ENCODE measurements at places on chromosomes 4 and X. TPM values are rescaled to one million over a fixed set of nuclear protein-coding genes. Genes with fewer than 3 reads are reported as not detected.
A peak's percentile ranks its signal among the peaks of the same experiment; 100 is the strongest.

GRCh38 chr4:86558797-86559196 lies 35.3 kb upstream of the PTPN13 start:
- peak; percentile 26 for DNase-seq

GRCh38 chr4:145938618-145939440 lies at the start of gene ZNF827:
Gene ZNF827, minus strand, starts transcription at chr4:145938823. Its CDS starts 416 bp downstream, at chr4:145938407.
- DNase-seq: peak; percentile 56

GPC4 gene
- 6.4 TPM for total RNA-seq

SHOX gene
- not detected for total RNA-seq

GRCh38 chr4:73067971-73068394 lies 1.5 kb downstream of the COX18 start:
- peak; percentile 64 for DNase-seq

- DNase-seq: peak; percentile 35
Observed at GRCh38 chrX:25131055-25131454, 115.3 kb upstream of the ARX start.

STEEP1 gene
- 104 TPM for total RNA-seq

GRCh38 chrX:74178536-74178935 lies 125.4 kb upstream of the ZCCHC13 start:
- DNase-seq: no peak

DNA sequence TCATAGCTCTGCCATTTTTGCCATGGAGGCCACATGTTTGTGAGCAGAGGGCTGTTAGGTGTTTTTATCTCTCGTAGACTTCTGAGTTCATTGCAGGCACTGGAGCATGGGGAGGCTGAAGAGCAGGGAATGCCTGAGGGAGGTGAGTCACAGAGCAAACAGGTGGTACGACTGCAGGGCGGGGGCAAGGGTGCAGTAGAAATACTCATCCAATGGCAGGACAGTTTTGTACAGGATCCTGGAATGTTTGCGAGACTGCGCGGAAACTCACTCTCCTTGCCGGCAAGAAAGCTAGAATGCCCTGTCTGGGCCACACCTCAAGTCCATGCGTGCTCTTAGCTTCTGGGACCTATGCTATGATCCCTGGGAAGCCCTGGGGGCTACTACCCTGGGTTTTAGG lies 20.0 kb upstream of the VCX2 start:
- DNase-seq: peak; percentile 78

DNA sequence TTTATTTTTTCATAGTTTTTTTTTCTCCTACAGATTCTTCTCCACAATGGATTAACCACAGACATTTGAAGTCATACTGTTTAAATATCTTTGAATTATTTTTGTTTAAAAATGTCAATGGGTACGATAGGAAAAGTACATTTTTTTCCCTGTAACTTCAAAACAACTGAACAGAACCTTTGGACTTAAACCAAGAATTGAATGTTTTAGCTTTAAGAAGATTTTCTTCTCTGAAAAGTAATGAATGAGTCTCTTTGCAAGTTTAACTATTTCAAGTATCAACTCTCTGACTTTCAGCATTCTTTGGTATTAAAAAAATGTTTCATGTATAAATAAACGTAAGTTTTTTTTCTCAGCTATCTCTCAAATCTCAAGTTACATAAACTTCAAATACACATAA lies 364.3 kb downstream of the FBXO8 start:
- no peak for DNase-seq

DNA sequence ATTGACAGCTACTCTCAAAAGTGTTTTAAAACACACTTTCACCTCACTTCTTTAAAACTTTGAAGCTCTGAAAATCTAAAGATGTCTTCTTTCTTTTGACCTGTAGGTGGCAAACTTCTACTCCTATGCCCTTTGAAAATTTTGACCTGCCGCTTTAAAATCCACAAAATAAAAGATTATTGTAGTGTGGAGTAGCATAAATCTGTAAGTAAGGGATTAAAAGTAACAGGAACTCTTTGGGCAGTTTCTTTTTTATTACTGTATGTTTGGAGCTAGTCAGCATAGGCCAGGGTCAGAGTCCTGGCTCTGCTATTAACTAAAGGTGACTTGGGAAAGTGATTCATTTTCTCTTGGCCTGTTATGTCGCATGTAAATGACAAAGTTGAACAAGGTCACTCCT lies 25.5 kb downstream of the BBS12 start:
- DNase-seq: peak; percentile 61

DNA sequence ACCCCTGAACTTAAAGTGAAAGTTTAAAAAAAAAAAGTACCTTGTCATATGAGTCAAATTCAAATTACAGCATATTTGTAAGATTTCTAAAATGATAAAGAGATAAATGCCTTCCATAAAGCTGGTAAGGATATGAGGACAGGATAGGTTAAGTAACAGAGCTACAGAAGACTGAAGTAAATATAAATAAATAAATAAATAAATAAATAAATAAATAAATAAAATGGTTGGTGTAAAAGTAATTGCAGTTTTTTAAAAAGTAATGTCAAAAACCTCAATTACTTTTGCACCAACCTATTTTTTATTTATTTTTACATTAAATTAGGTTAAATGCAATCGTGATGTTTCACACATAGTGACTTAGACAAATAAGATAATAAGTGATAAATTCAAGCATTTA lies 62.2 kb downstream of the UGT2A2 start:
- DNase-seq: no peak

MAGEB2 gene
- total RNA-seq: not detected

GRCh38 chr4:53640576-53641453 lies 49.5 kb upstream of the LNX1 start:
- DNase-seq: no peak

DNA sequence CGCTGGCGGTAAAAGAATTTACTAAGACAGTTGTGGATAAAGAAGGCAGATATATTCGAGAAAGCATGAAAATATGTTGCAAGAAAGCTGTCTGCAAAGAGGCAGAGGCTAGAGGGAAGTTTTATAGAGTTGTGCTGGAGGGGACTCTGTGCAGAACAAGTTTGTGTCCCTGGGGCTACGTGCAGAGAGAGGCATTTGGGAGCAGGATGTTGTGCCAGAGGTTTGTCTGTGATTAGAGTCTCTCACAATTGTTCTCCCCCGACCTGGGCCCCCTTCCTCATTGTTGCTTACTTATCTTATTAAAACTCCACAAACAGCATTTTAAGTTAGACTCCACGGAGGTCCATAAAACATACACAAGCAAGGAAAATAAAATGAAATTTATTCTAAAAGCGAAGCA lies 831.3 kb downstream of the NLGN4X start:
- no peak for DNase-seq

FAM9C gene
- not detected for total RNA-seq

DNA sequence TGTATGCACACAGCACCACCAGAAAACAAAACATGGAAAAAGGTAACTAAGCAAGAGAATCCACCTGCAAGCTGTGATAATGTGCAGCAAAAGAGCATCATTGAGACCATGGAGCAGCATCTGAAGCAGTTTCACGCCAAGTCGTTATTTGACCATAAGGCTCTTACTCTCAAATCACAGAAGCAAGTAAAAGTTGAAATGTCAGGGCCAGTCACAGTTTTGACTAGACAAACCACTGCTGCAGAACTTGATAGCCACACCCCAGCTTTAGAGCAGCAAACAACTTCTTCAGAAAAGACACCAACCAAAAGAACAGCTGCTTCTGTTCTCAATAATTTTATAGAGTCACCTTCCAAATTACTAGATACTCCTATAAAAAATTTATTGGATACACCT lies 90.2 kb downstream of the TET2 start:
- DNase-seq: no peak

DNA sequence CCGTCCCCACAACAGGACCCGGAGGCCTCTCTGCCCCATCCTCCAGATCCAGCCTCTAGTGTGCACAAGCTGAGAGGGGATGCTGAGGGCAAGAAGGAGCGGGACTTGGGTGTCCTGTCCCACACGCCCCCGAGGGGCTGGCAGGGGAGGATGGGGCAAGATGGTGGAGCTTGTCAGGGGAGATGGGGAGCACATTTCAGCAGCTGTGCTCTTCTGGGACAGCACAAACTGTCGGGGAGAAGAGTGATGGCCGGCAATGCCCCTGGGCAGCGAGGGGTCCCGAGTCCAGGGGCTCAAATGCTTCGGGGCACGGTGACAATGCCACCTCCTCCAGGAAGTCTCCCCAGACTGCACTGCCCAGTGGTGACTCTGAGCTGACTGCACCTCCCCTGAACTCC lies 134.5 kb downstream of the FAM53A start:
- no peak for DNase-seq

DNA sequence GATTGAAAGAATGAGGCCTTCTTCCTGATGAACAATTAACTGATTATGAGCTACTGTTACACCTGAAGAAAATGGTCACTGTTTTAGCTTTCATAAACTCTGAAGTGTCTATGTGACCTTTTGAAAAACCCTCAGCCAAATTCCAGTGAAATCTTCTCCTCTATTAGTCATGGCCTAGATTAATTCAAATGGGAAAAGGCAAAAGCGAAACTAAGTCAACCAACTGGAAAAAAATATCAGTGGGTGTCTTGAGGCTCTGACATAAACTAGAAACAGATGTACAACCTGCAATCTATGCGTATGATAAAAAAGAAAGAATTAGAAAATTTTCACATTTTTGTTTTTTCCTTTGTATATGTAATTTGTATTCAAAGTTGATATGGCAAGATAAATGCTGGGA lies 169.4 kb upstream of the BANK1 start:
- no peak for DNase-seq

- DNase-seq: no peak
Observed at GRCh38 chrX:1609762-1610161, 5.1 kb upstream of the ASMT start.

GRCh38 chrX:48497871-48498270 lies 10.9 kb upstream of the PORCN start:
- DNase-seq: no peak

RS1 gene
- total RNA-seq: not detected

GRCh38 chrX:123731987-123732669 lies 724 bp downstream of the THOC2 start:
- DNase-seq: peak; percentile 15

DNA sequence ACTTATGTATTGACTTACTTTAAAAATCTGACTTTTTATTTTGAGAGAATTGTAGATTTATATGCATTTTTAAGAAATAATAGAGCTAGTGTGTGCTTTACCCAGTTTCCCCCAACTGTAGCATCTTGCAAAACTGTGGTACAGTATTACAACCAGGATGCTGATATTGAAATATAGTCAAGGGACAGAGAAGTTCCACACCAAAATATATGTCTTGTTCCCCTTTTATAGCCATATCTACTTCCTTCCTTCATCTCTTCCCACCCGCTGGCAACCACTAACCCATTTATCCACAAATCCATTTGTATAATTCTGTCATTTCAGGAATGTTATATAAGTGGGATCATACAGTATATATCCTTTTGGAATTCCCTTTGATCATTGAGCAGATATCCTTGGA lies 16.8 kb downstream of the KDM6A start:
- DNase-seq: no peak

DNA sequence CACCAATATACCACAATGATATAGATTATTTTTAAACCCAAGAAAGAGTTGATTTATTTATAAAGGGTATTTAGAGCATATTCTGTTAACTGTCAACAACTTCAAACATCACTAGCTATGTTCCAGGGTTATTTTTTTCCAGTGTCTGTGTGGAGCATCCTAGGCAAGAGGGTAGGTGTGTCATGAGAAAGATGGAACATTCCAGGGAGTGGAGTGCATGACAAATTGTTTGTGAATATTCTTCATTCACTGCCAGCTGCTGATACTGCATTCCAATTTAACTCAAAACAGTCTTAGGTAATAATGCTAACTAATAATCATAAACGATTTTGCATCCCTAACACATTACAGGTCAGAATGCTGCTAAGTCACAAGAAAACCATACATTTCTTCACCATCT lies 148.7 kb upstream of the RASGEF1B start:
- no peak for DNase-seq

GRCh38 chr4:176492646-176493302 lies 173.0 kb downstream of the SPCS3 start:
- DNase-seq: peak; percentile 28

- DNase-seq: no peak
Observed at GRCh38 chr4:118680808-118681207, 4.4 kb upstream of the METTL14 start.

GRCh38 chr4:88166608-88167007 lies 8.2 kb upstream of the ABCG2 start:
- no peak for DNase-seq

- no peak for DNase-seq
Observed at GRCh38 chr4:42513748-42514492, 116.6 kb downstream of the SHISA3 start.

DNA sequence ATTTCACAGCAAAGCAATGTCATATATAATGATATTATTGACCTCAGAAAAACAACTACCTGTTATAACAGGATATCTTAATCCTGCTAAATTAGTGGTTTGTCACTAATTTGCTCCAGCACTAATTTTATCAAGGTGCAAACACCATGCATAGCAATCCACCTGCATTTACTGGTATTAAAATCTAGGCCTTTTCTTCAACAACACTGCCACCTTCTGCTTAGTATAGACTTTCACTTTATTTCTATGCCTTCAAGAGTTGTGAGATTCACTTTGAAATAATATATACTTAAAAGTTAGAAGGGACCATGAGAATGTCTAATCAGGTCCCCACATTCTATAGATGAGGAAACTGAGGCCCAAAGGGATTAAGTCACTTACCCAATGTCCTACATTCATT lies 82.1 kb upstream of the IQCM start:
- DNase-seq: peak; percentile 18

- peak; percentile 32 for DNase-seq
Observed at GRCh38 chr4:66182636-66183035, 512.3 kb upstream of the EPHA5 start.

DNA sequence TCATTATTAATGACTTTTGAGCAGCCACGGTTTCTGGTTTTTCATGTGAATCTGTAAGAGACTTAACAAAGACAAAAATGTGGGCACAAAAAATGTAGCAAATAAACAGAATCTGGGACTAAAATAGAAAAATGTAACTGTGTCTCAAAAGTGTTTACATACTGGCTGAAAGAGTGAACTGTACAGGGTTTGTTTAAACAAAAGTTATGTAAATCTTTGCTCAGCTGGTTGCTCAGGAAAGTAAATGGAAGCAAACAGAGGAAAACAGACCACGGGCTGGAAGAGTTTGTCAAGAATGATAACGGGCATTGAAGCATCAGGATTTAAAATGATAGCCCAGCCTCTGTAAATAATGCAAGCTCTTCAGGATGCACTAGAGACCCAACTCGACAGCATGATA lies 921.8 kb upstream of the FTHL17 start:
- no peak for DNase-seq

FIP1L1 gene
- 76.1 TPM for total RNA-seq

GRCh38 chr4:5656415-5656814 lies 51.9 kb downstream of the EVC2 start:
- DNase-seq: no peak

TRPC3 gene
- total RNA-seq: not detected

C4orf50 gene
- total RNA-seq: not detected
